ENCODE measurements at places on chromosomes 7 and 10.
A peak's percentile ranks its signal among the peaks of the same experiment; 100 is the strongest.

- peak; percentile 35 for DNase-seq
Observed at GRCh38 chr10:50224330-50224952, 26.9 kb downstream of the ASAH2 start.

DNA sequence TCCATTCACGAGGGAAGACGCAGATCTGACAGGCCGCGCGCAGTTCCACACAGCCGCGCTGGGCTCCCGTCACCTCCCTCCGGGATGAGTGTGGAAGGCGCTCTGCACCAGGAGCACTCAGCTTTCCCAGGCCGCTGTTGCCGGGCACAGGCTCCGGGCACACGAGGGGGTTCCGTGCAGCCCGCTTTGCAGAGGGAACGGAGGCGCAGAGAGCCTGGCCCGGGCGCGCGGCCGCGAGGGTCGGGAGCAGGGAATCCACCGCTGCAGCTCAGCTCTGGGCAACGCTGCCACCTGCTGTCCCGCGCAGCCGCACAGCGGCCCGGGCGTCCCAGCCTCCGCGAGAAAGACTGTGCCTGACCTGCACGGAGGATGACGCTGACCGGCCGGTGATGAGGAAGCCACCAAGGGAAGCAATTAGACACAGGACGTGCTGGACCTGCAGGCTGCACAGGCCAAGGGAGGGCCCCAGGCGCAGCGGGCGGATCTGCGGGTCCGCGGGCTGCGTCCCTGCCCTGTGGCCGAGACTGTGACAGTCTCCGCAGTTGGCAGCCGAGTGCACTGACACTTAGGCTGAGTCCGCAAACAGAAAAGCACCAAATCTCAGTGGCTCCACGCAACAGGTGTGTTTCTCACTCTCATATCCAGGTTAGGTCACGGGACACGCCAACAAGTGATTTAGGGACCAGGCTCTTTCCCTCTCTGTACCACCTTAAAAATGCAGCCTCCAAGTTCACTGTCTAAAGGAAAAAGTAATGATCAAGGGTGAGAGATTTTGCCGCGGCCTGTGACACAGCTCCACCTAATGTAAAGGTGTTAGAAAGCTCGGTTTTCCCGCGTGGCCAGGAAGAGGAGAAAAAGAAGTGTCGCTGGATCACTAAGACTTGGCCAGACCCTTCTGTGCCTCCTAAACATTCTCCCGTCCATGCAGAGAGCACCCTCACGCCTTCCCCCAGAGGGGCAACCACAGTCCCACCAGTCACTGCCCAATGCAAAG, 94.5 kb downstream of the SEC61G start:
- DNase-seq: no peak

DNA sequence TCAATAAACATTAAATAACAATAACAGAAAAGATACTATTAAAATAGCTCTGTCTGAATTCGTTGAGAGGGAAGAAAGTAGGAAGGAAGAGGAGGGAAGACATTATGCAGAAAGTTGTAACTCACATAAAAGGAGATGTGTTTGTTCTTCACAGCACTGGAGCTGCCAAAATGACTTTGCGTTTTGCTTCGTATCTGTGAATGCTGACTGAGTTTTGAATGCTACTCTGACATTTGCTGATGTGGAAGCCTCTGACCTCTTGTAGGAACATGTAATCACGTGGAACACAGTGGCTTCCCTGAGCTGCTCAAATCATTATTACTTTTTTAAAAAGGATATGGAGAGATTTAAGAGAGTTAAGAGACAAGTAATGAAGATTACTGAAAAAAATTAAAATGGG, 15.6 kb upstream of the DGKI start:
- no peak for DNase-seq

DNA sequence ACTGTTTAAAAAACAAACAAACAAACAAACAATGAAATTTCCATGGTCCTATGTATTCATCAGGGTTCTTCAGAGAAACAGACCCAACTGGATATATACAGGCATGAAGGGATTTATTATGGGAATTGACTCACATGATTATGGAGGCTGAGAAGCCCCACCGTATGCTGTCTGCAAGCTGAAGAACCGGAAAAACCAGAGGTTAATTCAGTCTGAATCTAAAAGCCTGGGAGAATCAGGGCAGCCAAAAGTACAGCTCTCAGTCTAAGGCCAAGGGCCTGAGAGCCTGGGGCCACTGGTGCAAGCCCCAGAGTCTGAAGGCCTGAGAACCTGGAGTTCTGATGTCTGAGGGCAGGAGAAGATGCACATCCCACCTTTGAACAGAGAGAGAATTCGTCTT, 163.5 kb downstream of the MDFIC start:
- DNase-seq: no peak

- DNase-seq: no peak
Observed at GRCh38 chr7:107944411-107945169, 53.6 kb downstream of the DLD start.

GRCh38 chr10:103600325-103600724, 106.8 kb downstream of the NEURL1 start:
- no peak for DNase-seq

- no peak for DNase-seq
Observed at GRCh38 chr7:117901089-117901797, 28.0 kb upstream of the CTTNBP2 start.

GRCh38 chr10:28680358-28680752, 3.0 kb downstream of the BAMBI start:
- no peak for DNase-seq

- DNase-seq: no peak
Observed at GRCh38 chr7:104795086-104795485, 218.9 kb upstream of the KMT2E start.

DNA sequence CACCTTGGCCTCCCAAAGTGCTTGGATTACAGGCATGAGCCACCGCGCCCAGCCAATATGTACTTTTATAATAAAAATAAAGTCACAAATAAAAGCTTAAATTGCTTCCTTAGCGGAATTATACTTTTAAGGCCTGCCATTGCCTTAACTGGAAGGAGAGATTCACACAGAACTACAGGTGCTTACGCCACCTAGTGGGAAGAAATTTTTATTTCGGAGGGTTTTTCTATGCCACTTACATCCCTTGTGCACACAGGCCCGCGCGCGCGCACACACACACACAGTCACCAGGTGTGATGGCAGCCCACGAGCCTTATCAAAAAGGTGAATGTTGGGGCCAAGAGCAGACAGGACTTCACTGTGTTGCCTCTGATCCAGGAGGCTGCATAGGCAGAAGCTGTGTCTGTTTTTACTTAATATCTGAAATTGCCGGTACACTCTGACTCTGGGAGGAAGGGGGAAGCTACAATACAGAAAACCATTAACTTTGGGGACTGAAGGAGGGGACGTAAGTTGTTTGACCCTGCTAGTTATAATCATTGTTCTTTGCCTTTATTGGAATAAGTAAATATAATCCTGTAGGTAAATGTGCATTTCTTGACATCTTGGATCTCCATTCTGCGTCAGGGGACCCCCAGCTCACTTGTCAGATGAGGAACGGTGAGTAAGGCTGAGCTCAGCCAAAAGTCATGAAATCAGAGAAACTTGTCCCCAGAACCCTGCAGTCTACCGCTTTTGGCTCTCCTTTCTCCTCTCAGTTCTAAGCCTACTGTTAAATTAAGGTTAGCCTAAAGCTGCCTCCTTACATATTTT, 87.1 kb downstream of the SLC16A9 start:
- no peak for DNase-seq

DNA sequence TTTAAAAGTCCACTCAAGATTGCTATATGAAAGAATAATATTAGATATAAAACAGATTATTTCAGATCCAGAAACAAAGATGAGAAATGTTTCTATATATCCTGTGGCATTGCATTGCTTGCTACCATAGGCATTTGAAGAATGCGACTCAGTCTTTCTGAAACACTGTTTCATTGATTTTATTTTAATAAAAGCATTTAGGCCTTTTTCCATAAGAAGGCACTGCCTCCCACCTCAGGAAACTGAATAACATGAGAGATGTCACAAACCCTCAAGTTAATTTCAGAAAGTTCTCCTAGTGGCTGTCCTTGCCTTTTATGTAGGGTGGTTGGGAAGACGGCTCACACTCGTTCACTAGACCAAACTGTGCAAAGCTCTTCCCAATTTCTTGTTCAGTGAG, 23.3 kb downstream of the PRPS1L1 start:
- DNase-seq: no peak

DNA sequence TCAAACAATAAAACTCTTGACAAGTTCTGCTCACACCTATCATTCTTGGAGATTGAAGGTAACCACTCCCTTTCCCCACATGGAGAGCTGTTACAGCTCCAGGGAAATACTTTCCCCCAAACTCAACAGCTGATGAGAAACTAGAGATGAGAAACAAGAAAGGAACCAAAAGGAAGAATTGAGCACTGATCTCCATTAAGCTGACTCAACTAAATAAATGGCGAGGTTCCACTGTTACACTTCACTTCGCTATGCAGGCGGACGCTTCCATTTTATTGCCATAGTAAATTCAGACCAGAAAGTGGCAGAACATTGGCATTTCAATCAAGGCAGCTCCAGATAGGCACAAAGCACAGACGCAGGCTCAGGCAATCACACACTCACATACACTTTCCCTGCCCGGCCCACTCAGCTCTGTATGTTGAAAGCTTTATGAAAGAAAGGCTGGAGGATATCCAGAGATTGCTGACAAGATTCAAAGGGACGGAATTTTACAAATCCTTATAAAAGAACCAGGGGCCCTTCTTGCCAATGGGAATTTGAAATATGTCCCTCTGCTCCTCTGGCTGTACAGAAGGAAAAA, 11.5 kb upstream of the YAE1 start:
- no peak for DNase-seq

DNA sequence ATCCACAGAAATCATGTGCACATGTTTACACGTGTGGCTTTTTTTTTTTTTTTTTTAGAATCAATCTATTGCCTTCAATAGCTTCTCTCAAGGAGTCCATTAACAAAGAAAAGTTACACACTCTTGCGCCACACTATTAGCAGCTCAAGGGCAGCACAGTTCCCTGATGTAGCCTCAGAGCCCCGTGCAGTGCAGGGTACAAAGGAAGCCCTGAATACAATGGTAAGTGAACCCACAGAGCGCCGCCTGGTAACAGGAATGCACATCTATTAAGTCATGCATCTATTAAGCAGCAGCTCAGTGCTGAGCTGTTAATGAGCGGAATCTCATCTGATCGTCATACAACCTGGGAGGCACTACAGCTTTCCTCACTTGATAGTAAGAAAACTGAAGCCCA, 113.7 kb upstream of the PDLIM1 start:
- DNase-seq: no peak

DNA sequence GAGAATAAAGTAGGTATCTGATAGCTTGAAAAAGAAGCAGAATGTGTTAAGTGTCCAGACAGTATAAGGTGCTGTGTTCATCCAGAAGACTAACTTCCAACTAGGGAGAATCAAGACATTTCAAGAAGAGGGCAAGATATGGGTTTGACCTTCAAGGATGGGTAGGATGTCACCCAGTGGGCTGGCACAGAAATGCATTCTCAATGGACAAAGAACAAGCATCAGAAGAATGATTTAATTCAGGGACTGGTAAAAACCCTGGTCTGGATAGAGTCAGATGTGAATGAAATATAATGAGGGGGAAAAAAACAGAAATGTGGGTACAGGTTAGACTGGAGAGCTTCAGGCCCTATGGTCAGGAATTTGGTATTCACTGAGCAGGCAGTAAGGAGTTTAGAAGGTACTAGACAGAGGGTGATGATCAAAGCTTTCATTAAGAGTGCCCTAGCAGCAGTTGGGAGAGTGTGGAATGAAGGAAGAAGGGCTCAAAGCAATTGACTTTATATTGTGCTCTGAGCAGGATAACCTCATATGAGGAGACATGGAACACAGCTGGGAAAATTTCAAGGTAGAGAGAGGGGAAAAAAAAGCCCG, 180.7 kb upstream of the ANK3 start:
- DNase-seq: no peak

DNA sequence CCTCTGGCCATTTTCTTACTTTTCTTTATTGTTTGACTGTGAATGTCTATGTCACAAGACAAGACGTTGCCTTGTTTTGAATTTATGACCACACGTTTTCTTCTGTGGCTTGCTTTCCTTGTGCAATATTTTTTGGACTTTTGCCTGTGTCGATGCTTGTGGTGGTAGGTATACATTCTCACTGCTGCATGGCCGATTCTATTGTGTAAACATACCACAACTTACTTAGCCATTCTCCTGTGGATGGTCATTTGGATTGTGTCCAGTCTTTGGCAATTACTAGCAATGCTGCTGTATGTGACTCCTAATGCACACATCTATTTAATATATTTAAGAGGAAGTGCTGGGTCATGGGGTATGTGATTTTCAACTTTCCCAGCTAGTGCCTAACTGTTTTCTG, 18.0 kb upstream of the DLG5 start:
- DNase-seq: no peak

DNA sequence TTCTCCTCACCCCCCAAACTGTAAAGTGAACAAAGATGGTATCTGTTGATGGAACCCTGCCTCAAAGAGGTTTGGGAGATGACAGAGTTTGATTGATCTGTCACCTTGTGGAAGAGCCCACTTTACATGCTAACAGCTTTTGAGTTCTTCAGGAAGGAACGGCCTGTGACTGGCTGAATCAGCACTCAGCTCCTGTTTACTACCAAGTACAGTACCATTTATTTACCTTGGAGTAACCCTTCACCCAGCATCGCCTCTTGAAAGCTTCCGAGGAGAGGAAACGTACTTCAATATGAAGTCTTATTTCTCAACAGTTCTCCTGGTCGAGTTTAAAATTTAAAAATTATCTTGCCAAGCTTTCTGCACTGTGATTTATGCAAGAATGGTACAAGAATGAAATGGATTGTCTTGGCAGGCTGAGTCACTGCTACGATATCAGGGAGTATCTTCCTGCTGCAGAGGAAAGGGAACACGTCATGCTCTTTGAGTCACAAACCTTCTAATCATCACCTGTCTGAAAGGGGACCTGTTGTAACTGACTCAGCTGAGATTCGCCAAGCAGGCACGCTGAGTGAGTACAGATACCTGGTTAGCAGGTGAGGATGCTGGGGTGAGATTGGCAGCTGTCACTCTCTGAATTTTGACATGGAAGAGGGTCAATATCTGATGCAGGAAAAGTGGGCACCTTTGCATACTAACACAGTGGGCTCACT, 30.1 kb downstream of the KLF6 start:
- DNase-seq: no peak

GRCh38 chr7:75756206-75756990, 15.6 kb downstream of the CCL26 start:
- DNase-seq: no peak

- no peak for DNase-seq
Observed at GRCh38 chr10:129637010-129637409, 170.0 kb downstream of the MGMT start.

All from DMS 273 treated with DMSO at 0.1 percent for 48 hours (cell line).